ENCODE measurements at places on chromosomes 5 and 9.

- no peak for DNase-seq
Observed at GRCh38 chr9:82934949-82935348, 128.0 kb downstream of the RASEF start.

DNA sequence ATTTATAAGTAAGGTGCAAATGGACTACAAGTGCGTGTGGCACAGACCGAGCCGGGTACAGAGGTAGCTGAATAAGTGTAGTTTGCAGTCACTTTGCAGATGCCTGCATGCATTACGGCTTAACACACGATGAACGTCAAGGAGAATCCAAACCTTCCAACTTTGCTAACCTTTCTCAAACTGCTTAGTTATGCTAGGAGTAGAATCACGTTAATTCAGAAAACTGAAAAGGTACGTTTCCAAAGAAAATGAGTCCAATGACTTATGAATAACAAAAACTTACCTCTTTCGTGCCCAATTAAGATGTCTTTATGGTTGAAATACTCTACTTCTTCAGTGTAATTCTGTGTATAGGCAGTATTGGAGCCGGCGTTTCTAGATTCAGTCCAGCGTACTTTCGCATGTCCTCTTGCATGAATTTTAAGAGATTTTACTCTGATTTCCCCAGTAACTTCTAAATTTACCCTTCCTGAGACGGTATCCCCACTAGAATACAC is 539 bp downstream of the ARRDC3 start:
- DNase-seq: peak; percentile 35

GRCh38 chr5:95422838-95423237 is 31.7 kb downstream of the FAM81B start:
- no peak for DNase-seq

DNA sequence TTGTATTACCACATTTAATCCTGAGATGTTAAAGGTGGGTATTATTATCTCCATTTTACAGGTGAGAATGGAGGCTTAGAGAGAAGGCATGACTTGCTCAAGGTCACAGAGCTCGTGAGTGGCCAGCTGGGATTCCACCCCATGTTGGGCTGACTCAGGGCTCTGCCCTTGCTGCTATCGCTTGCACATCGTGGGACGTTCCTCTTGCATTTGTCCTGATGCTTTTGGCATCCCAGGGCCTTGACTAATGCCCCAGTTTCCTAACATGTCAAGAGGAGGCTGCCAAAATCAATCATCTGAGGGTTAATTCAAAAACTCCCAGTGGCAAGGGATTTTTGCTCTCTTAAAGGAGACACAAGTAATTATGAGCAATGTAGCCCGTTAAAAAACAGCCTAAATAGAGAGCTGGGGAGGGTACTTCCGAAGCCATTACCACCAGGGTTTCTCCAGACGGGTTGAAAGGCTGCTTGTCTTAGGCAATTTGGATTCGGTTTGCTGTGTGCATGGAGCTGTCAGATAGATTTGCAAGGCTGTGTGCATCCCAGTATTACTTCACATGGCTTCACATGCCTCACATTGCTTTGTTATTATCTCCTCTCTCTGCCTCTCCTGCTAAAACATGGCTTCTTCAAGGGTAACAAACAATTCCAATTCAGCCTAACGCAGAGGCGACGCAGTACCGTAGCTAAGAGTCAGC is 347.4 kb downstream of the DRD1 start:
- no peak for DNase-seq

DNA sequence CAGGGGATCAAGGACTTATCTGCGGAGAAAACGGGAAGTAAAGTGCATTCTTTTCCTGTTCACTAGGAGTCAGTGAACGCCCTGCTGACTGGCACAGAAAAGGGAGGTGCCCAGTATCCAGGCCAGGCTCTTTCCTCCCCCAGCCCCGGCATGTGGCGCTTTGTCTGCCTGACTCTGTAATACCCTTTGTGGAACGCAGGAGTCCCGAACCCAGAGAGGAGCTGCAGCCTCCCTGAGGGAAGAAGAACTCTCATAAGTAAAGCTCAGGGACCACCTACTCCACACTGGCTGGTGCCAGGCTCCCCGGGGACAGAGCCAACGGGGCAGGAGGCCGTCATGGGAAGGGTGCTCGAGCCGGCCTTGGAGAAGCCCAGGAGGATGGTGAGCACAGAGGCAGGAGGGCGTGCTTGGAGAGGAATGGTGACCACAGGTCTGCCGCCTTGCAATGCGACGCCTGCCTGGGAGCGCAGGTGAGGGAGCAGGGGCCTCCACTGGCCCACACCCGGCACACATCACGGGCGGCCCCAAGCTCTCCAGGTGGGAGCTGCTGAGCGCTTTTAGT is 31.5 kb downstream of the VAV2 start:
- no peak for DNase-seq

GRCh38 chr5:174300118-174300940 is 254.8 kb downstream of the NSG2 start:
- no peak for DNase-seq

GRCh38 chr5:179284751-179285631 is 60.3 kb downstream of the ADAMTS2 start:
- no peak for DNase-seq

DNA sequence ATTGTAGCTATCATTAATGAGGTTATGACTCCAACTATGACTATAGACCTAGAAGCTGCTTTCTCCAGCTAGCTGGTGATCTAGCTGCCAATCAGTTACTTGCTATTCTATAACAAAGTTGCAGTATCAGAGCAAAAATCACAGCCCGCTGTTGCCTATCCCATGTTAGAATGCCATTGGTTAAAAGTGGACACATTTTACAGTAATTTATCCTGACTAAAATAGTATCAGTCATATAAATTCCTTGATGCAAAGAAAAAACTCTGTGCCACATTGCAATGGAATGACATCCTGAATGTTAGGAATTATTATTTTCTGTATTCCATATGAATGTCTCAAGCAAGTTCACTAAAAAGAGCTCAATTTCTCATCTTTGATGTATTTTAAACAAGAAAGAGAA is 626.5 kb downstream of the PDE4D start:
- DNase-seq: no peak

- DNase-seq: peak; percentile 16
Observed at GRCh38 chr5:1293416-1294205, 1.3 kb downstream of the TERT start.

DNA sequence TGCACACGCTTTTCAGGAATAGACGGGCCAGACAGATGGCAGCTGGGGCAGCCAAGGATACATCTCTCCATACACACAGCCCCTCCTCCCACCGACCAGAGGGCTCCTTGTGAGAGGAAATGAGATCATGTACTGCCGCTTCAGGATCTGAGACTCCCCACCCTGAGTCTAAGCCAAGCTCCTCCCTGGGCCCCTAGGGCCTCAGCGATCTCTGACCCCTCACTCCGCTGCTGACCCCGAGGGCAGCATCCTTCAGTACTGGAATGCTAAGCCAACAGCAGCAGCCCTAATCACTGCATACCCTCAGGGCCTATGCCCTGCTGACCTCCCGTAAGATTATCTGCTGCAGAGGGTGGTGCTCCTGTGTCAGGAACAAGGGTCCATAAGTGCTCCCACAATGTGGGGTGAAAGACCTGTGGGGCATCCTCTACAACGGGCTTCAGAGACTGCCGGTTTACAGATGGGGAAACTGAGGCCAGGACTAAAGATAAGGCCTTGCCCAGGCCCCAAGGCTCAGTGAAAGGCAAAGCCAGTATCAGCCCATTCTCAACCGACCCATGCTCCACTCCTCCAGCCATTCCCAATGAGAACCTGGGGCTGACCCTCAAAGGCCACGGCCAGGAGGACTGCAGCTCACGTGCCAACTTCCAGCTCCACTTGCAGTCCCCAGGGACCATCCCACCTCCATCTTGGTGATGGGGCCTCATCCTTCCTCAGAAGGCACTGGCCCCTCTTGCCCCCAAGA is 37.5 kb downstream of the BICD2 start:
- DNase-seq: no peak

DNA sequence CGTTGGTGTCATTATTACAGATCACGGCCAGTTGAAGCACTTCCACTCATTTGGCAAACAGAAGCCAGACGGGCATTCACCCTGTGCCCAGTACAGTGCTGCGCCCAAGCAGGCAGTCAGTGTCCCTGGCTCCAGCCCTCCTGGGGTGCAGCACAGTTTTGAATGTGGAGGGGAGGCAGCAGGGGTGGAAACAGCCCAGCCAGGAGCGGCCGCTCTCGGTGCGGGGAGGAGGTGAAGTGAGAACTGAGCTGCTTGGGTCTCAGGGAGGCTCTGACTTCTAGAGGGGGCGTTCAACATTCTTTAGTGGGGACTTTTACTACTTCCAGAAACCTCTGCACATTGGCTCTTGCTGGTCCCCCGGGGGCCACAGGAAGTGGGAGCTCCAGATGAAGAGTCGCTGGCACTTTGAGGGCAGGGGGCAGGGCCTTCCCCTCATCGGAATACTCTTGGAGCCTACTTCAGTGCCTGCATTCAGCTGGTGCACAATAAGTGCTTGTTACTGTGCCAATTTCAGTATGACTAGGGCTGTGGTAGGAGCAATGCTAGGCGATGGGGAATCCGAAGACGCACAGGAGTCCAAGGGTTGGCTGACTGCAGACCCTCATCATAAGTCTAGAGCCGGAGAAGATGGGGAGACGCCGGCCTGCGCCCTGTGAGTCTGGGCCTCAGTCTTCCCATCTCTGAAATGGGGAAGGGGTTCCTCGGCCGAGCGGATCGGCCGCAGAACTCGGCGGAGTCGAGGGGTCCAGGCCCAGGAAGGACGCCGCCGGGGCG is 492 bp upstream of the NEK6 start:
- DNase-seq: peak; percentile 38

- DNase-seq: no peak
Observed at GRCh38 chr9:28981129-28981528, 1407.8 kb upstream of the C9orf72 start.

GRCh38 chr9:21027295-21027694 is 4.1 kb downstream of the HACD4 start:
- DNase-seq: no peak

DNA sequence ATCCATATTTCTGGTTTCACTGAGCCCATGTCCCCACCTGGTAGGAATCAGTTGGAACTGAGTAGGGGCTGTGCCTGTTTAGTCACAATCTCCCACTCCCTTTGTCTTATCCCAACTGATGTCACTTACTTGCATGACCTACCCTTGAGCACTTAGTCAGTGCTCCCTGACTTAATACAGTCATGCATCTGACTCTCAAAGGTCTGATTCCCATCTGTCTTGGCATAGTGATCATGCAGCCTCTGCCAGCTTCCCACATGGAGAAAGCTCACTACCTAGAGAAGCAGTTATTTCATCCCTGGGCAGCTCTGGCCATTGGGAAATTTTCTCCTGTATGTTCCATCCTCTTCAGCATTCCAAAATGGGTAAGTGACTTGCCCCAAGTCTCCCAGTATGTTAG is 24.8 kb downstream of the ABLIM3 start:
- DNase-seq: no peak

DNA sequence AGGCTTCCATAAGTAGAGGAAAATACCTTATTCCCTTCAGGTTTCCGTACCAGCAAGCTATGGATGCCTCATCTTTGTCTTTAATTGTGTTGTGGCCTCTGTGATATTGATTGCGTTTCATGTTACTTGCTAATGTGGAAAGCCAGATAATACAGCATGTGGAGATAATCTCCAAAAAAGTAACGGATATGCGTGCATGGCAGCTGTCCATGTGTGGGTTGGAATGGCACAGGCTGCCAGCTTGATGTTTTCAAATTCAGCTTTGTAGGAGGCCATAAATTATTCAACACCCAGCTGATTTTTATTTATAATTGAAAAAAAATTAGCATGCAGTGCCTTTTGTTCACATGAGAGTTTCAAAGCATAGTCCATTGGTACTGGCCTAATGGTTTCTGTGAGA is 144.9 kb downstream of the GIN1 start:
- DNase-seq: no peak

DNA sequence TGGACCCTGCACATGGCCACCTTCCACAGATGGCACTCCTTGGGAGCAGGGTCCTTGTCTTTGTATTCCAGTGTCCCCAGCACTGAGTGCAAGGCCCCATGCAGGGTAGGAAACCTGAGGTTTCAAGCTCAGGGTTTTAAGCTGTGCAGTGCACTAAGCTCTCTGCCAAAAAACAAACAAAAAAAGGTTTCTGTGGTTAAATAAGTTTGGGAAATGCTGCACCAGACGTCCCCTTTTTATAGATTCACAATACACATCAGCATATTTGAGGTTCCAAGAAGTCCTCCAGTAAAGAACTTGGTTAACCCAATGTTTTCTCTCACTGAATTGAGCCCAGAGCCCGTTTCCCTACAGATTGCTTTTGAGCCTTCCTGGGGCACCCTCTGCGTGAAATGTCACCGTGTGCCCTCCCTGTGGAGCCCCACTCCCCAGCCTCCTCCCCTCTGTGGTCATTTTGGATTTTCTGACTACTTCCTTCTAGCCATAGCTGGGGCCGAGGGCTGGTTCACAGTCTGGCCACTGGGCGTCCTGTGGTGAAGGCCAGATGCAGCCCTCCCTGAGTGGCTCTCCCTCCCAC is 17.1 kb downstream of the DELE1 start:
- DNase-seq: no peak

DNA sequence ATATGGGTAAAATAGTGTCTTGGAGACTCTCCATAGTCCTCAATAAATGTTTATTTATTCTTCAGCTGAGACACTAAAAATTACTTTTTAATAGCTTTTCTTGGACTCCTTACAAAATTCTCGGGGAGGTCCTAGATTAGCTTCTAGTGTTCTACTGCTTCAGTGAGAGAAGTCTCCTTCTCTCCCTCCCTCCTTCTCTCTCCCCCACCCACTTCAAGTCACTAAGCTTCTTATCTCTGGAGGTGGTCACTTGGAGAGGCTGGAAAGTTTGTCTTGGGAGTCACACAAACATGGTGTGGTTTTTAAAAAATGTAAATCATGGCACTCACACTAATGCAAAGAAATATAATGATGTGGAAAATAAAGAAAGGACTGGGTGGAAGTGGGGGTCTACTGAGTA is 64.1 kb downstream of the SEMA6A start:
- DNase-seq: no peak

GRCh38 chr5:67806654-67807438 is 408.7 kb upstream of the PIK3R1 start:
- DNase-seq: no peak

GRCh38 chr9:89036383-89036782 is 45.1 kb downstream of the S1PR3 start:
- DNase-seq: no peak

- peak; percentile 79 for DNase-seq
Observed at GRCh38 chr5:143182901-143183820, 220.3 kb downstream of the NR3C1 start.

GRCh38 chr5:4995014-4995413 is 145.1 kb upstream of the ADAMTS16 start:
- no peak for DNase-seq

- no peak for DNase-seq
Observed at GRCh38 chr5:68565427-68565826, 349.9 kb downstream of the PIK3R1 start.
